Neural crest cell (in vitro differentiated cells): ENCODE measurements at places on chromosomes 7 and 10.

DNA sequence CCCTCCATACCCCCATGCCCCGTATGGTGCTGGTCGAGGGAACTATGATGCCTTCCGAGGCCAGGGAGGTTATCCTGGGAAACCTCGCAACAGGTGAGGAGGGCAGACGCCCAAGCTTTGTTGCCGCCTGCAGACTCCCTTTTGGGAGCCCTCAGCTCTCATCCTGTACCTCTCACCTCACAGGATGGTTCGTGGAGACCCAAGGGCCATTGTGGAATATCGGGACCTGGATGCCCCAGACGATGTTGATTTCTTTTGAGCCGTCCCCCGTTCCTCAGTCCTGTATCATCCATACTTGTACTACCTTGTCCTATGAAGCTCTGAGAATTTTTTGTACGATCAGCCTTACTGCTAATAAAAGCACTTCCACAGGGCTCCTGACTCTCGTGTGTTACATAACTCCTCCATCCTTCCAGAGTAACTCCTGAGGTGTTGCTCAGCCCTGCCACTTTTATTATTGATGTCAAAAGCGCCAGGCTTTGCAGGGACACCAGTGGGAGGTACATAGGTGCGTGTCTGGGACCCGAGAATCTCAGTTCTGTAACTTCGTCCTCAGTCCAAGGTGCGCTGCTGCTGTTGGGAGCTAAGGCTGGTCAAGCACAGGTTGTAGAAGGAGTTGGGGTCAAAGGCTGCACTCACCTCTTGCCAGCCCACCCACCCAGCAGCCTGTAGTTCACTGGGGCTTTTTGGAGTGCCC, 1.1 kb downstream of the UFSP1 start:
- H3K4me1 ChIP-seq: peaks cover 44% of the 10 kb centered on the region
- peak overlapping the region; percentile 90 for H3K4me3 ChIP-seq
- peaks cover 23% of the 10 kb centered on the region for H3K36me3 ChIP-seq
- H3K27me3 ChIP-seq: peaks cover 20% of the 10 kb centered on the region
- no peak overlapping the region for H3K27ac ChIP-seq

- no peak overlapping the region for H3K27ac ChIP-seq
- no peaks in the 10 kb centered on the region for H3K4me1 ChIP-seq
- no peak for DNase-seq
Observed at GRCh38 chr10:105742184-105742583, 1101.1 kb downstream of the SORCS3 start.

GRCh38 chr10:71487726-71488125, 91.0 kb downstream of the CDH23 start:
- no peak for DNase-seq
- H3K27ac ChIP-seq: no peak overlapping the region
- no peak overlapping the region for H3K4me3 ChIP-seq
- H3K27me3 ChIP-seq: peaks cover 16% of the 10 kb centered on the region
- H3K36me3 ChIP-seq: peaks cover 5% of the 10 kb centered on the region

DNA sequence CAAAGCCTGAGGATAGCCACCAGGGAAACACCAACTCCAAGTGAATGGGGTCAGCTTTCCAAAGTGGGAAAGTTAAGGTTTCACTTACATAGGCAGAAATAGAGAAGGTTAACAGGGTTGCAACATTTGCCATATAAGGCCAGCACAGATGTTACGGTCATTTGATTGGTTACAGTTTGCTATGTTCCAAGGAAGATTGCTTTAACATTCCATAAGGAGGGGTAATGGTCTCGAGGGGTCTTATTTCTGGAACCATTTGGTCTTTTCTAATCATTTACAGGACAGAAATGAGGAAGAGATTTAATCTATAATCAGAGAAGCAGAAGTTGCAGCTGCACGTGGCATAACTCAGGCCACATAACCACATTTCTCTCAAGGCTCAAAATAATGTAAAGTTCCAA, 679.4 kb upstream of the C7orf33 start:
- no peak overlapping the region for H3K27ac ChIP-seq
- no peaks in the 10 kb centered on the region for H3K4me1 ChIP-seq
- no peaks in the 10 kb centered on the region for H3K36me3 ChIP-seq
- no peak for DNase-seq
- H3K27me3 ChIP-seq: no peaks in the 10 kb centered on the region
- no peak overlapping the region for H3K4me3 ChIP-seq

DNA sequence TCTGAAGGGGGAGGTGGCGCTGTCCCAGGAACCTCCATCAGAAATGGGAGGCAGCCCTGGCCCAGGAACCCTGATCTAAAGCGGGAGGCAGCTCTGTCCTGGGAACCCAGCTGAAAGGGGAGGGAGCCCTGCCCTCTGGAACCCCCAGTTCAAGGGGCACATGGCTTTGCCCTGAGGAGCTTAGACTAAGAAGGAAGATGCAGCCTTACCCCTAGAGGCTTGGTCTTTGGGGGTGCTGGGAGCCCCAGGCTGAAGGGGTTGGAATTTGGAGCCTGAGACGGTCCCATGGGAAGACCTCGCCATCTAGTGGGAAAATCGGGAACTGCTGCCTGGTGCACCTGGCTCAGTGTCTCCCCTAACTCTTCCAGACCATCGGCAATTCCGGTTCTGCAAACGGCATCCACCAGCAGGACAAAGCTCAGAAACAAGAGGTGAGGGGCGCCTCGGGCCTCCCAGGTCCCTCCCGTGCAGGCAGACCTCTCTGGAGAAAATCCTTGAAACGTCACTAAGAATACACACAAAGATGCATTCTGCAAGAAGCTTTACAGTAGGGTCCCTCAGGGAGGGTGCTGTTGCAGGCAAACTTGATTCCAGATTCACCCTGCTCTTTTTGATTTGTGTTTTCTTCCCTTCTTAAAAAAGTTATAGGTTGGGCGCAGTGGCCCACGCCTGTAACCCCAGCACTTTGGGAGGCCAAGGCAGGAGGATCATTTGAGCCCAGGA, 52.4 kb upstream of the GTF2IRD1 start:
- H3K4me1 ChIP-seq: peaks cover 4% of the 10 kb centered on the region
- H3K4me3 ChIP-seq: no peak overlapping the region
- no peak overlapping the region for H3K27ac ChIP-seq
- DNase-seq: peak; percentile 86

- H3K27me3 ChIP-seq: no peaks in the 10 kb centered on the region
- no peaks in the 10 kb centered on the region for H3K4me1 ChIP-seq
- no peak overlapping the region for H3K27ac ChIP-seq
- H3K36me3 ChIP-seq: peaks cover 3% of the 10 kb centered on the region
- H3K4me3 ChIP-seq: no peak overlapping the region
- no peak for DNase-seq
Observed at GRCh38 chr7:94216944-94217461, 177.7 kb upstream of the COL1A2 start.

- no peak overlapping the region for H3K27ac ChIP-seq
- H3K27me3 ChIP-seq: no peaks in the 10 kb centered on the region
- H3K4me1 ChIP-seq: peaks cover 13% of the 10 kb centered on the region
- no peak overlapping the region for H3K4me3 ChIP-seq
- no peaks in the 10 kb centered on the region for H3K36me3 ChIP-seq
Observed at GRCh38 chr7:98307971-98308466, 26.5 kb downstream of the BRI3 start.

DNA sequence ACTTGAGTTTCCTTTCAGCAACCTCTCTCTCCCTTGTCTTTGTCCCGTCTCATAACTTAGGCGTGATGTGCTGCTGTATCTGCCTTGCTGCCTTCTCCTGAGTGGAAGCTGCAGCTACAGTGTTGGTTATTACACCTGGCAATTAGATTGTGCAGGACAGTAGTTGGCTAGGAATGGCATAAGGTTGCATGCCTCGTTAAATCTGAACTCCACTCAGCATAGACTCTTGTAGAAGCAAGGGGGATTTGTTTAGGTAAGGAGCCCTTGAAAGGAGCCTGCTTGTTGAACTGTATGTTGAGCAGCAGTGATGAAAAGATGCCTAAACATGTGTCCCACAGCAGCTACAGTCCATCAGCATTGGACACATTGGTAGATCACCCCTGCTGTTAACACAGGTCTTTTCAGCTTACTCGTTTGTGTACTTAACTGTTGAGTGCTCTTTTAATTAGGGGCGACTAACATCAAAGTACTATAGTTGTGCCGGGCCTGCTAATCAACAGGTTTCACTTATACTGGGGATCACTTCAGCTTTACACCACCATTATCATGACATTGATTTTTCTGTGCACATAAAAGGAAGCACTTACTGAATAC, 225.0 kb downstream of the AUTS2 start:
- no peak for DNase-seq
- H3K27me3 ChIP-seq: no peaks in the 10 kb centered on the region
- H3K4me1 ChIP-seq: peaks cover 62% of the 10 kb centered on the region
- H3K27ac ChIP-seq: no peak overlapping the region
- no peak overlapping the region for H3K4me3 ChIP-seq

DNA sequence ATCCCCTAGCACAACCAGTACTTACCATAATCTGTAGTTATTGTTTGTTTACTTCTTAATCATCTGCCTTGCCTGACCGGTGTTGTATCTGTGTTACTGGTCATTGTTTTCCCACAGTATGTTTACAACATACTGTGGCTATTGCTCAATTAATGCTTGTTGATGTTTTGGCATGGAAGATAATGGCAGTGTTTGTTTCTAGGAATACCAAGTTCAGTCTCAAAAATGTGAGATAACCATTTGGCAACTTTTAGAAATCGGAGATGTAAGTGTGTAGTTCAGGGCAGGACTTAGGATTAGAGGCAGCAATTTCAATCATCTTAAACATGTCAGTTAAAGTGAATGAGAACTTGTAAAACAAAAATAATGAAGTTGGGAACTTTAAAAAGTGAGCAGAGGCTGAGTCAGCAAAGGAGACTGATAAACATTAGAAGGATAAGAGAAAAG, 8.2 kb downstream of the MINDY3 start:
- no peak for DNase-seq
- H3K4me1 ChIP-seq: no peaks in the 10 kb centered on the region
- no peaks in the 10 kb centered on the region for H3K27me3 ChIP-seq
- H3K36me3 ChIP-seq: peaks cover 38% of the 10 kb centered on the region

DNA sequence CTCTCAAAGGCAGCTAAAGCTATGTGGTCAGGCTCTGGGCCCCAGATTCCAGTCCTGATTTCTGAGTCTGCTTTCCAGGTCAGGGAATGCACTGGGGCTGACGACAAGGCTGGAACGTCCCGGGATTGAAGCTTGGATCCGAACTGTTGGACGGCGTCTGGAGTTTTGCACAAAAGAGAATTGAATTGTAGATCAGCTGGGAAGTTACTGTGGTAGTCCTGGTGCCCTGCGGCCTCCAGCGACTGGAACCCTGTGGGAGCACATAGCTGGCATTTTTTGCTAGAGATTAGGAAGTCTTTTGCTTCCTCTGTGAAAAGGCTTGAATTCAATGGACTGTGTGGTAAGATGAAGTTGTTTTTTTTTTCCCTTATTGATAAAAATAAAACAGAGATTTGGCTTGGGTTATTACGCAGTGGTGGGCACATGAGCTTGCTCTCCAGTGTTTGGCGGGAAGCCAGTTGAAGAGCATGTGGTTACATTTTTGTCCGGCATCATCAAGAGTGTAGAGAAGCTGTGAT, at the start of gene HK1:
Gene HK1 (plus strand): TSS at position 51 of the 518 bp plus-strand sequence.
- no peak within 1 kb of the TSS for H3K27ac ChIP-seq
- peaks cover 22% of the 10 kb centered on the region for H3K27me3 ChIP-seq
- H3K4me3 ChIP-seq: no peak within 1 kb of the TSS
- DNase-seq: no peak
- peaks cover 12% of the 10 kb centered on the region for H3K4me1 ChIP-seq

- no peak overlapping the region for H3K27ac ChIP-seq
- no peaks in the 10 kb centered on the region for H3K36me3 ChIP-seq
- peaks cover 3% of the 10 kb centered on the region for H3K27me3 ChIP-seq
- peaks cover 61% of the 10 kb centered on the region for H3K4me1 ChIP-seq
Observed at GRCh38 chr10:124740369-124741280, 3.6 kb downstream of the FAM53B start.

- H3K4me3 ChIP-seq: no peak overlapping the region
- no peaks in the 10 kb centered on the region for H3K27me3 ChIP-seq
- peak; percentile 95 for DNase-seq
- no peak overlapping the region for H3K27ac ChIP-seq
- H3K4me1 ChIP-seq: peaks cover 8% of the 10 kb centered on the region
- H3K36me3 ChIP-seq: peaks cover 2% of the 10 kb centered on the region
Observed at GRCh38 chr10:44932517-44933450, 21.6 kb downstream of the TMEM72 start.

GRCh38 chr7:107854454-107854853, 36.5 kb upstream of the DLD start:
- H3K36me3 ChIP-seq: no peaks in the 10 kb centered on the region
- peaks cover 8% of the 10 kb centered on the region for H3K27me3 ChIP-seq
- H3K4me1 ChIP-seq: no peaks in the 10 kb centered on the region
- H3K27ac ChIP-seq: no peak overlapping the region

GRCh38 chr10:22693371-22693784, 21.0 kb downstream of the PIP4K2A start:
- H3K4me3 ChIP-seq: no peak overlapping the region
- no peak overlapping the region for H3K27ac ChIP-seq
- no peak for DNase-seq
- H3K27me3 ChIP-seq: no peaks in the 10 kb centered on the region
- H3K4me1 ChIP-seq: peaks cover 13% of the 10 kb centered on the region

GRCh38 chr7:21585070-21585724, 42.4 kb downstream of the DNAH11 start:
- H3K27ac ChIP-seq: no peak overlapping the region
- H3K4me1 ChIP-seq: no peaks in the 10 kb centered on the region
- no peak for DNase-seq

DNA sequence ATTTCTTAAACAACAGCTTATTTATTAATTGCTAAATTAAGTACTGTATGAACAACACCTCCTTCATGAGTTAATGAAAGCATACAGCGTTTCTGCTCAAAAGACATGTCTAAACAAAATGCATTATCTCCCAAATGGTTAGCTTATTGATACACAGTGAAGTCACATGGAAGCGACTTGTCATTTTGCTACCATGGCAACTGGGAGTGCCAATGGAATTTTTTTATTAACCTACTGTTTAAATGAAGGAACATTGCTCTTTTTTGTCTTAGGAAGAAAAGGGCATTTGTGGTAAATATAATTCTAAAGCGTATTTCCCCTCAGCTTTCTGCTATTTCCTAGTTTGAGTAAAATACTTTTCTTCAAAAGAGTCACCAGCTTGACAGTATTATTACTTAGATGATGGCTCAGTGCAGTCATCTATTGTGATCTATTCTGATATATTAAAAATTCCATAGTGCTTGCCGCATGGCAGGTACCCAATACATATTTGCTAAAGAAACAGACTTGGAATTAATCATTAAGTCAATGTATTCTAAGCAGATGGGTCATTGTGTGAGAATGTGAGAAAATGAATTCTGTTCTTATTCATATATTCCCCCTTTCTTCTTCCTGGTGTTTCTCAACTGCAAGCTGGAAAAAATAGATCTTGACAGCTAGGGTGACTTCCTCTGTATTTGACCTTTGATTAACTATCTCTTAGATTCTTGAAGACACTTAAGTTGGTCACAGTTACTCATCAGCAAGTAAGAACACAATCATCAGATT, 818.3 kb downstream of the MAGI2 start:
- H3K36me3 ChIP-seq: no peaks in the 10 kb centered on the region
- peaks cover 19% of the 10 kb centered on the region for H3K4me1 ChIP-seq
- no peak overlapping the region for H3K27ac ChIP-seq
- H3K4me3 ChIP-seq: no peak overlapping the region
- DNase-seq: no peak
